ENCODE measurements at places on chromosomes 4 and X.

DNA sequence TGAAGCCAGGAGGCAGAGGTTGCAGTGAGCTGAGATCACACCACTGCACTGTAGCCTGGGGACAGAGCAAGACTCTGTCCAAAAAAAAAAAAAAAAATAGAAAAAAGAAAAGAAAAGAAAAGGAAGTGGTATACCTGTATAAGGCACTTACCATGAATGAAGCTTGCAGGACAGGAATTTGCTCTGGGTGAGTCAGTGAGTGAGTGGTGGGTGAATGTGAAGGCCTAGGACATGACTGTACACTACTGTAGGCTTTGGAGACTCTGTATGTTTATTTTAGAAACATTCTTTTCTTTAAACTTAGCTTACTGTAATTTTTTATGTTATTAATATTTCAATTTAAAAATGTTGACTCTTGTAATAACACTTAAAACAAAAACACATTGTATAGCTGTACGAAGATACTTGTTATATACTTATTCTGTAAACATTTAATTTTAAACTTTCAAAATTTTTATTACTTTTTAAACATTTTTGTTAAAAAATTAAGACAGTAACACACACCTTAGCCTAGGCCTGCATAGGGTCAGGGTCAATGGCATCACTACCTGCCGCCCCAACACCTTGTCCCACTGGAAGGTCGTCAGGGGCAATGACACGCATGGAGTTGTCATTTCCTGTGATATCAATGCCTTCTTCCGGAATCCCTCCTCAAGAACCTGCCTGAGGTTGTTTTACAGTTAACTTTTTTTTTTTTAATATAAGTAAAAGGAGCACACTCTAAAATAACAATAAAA, 78.7 kb downstream of the CLNK start:
- DNase-seq, result peak; percentile 82

GRCh38 chr4:94507708-94508107, 56.0 kb downstream of the PDLIM5 start:
- DNase-seq, result peak; percentile 85

GRCh38 chr4:149280806-149281205, 534.8 kb downstream of the IQCM start:
- DNase-seq, result peak; percentile 6

DNA sequence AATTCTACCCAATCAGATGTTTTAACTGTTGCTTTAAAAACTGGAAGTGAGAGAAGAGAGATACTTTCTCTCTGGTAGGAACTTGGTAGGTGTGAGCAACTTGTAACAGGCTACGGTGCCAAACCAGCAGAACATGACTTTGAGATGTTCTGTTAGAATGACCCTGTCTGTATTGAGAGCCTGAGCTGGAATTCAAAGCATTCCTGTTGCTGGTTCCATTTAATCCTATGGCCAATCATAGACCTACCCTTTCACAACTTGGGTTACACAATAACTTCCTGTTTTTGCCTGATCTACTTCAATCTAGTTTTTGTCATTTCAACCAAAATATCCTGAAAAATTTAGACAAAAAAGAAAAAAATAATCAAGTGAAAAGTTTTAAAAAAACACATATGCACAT, 1.7 kb upstream of the PRRG1 start:
- DNase-seq, result peak; percentile 54

GRCh38 chrX:103919270-103919637, 43.2 kb upstream of the TMSB15B start:
- DNase-seq, result peak; percentile 41

- DNase-seq, result peak; percentile 43
These were observed 32.3 kb downstream of the SH3RF1 start for GRCh38 chr4:169238445-169238844.

DNA sequence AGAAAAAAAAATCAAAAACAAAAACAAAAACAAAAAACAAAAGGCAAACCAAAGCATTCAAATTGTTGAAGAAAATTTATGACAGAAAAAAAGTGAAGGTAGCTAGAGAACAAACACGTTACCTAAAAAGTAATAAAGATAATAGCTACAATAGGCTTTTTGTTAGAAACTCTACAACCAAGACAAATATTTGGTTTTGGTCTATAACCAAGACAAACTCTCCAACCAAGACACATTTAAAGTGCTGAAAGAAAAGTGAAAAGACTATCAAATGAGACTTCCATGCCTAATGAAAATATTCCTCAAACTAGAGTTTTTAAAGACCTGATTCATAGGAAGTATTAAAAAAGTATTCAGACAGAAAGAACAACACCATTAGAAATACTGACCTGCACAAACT, 391.9 kb upstream of the NDST4 start:
- no peak for DNase-seq

- DNase-seq, result no peak
These were observed 180.7 kb upstream of the IL15 start for GRCh38 chr4:141455651-141456050.

DNA sequence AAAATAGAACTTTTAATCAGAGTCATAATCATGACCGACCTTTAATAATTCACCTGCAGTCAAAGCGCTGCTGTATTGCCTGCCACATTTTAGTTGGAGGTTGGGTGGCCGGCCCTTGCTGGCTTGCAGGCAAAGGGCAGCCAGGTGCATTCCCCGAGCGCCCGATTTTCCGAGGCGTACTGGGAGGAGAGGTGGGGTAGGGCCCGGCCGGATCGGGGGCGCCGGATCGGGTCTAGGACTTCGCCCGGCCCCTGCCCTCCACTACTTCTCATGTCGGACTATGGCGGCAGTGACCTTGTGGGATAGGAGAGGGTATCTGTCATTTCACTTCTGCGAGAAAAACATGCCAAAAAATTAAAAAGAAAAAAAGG, 2.5 kb upstream of the RS1 start:
- no peak for DNase-seq

GRCh38 chr4:142386856-142387255, 459.2 kb downstream of the INPP4B start:
- no peak for DNase-seq

DNA sequence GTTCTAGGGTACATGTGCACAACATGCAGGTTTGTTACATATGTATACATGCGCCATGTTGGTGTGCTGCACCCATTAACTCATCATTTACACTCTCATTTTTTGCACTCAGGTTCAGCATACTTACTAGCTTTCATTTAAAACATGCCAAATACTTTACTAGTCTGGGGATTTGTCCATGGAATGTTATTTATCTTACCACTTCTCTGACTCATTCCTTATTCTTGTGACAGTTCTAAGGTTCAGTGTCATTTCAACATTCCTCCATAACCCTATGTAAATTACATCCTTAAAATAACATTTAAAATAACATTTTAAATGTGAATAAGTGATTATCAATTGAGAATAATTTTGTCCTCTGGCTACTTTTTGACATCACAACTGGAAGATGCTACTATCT, 19.5 kb upstream of the SYTL5 start:
- DNase-seq, result peak; percentile 49

GRCh38 chr4:44070843-44071242, 377.8 kb downstream of the KCTD8 start:
- no peak for DNase-seq

DNA sequence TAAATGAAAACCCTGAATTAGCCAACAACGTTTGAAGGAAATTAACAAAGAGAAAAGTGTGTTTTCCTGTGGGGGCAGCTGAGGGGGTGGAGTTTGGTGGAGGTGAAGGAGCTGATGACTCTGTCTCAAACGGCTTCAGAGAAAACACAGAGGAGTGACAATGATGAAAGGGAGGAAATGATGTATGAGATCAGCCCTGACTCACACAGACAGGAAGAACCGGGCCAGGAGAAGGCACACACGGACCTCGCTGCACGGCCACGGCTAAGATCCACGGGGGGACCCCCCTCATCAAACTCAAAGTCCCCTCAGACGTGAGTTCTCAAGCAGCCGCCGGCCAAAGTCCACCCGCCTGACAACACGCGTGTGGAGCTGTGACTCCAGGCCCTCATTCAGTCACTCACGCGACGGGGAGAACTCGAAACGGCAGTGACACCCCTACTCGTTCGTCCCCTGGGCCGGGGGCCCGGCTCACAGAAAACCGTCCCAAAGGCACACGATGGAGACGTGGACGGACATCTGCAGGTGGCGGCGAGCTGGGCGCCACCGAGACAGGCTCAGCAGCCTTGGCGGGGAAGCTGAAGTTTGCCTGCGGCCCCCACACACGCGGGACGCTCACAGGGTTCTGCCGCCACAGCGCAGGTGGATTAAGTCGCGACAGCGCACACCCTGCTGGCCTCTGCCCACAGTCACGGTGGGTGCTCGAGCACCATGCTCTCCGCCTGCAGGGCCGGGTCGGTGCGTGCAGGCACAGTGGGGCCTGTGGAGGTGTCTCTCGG, 28.8 kb downstream of the PPP2R3B start:
- peak; percentile 80 for DNase-seq

- DNase-seq, result no peak
These were observed 92.7 kb downstream of the PJA1 start for GRCh38 chrX:69072486-69073006.

GRCh38 chrX:38618180-38618579, 56.8 kb downstream of the TSPAN7 start:
- no peak for DNase-seq

DNA sequence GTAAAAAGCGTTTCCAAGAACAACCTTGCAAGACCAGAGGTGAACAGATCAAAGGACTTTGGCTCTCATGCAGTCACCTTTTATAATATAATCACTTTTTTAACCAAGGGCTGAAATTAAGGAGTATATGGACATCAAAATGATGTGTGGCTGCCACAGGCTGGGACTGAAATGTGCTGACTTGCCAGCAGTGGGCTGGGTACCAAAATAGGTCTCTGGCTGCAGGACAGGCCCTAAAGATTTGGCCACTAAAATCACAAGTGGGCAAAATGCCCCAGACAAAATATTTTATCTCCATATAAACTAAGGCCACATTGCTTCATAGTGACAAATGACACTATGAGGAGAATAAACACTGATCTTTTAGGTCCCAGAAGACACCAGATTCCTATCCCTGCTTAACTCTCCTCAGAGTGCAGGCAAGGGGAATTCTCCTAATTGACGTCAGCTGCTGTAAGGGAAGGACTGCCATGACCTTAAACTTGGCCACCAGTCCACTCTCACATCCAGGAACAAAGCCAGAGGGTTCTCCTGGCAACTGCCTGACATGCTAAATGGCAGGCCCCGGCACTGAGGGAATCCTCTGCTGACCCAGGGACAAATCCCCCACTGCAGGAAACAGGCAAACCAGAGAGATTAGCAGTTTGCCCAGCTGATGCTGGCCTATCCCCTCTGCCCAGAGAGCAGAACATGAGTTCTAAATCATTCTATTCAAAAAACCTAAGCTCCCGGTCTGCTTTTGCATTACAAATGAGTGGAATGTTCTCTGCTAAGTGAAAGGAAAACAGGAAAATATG, 155.8 kb downstream of the PPP3CA start:
- peak; percentile 56 for DNase-seq

DNA sequence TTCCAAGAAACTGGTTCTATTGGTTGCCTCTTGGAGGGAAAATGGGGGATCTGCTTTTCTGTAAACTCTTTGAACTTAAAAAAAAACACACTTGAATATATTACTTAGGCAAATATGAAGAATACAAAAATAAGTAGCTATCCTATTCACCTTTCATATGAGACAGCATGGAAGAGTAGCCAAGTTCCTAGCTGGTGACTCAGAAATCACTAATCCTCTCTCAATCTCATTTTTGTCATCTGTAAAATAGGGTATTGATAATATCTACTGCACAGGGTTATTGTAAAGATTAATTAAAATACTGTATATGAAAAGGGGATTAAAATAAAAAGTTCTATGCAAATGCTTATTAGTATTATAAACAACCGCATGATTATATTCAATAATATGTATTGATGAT, 12.7 kb downstream of the MGARP start:
- DNase-seq, result no peak
